Adrenal gland (tissue), 19 donors: ENCODE measurements at places on chromosomes 2 and 18. TPM values are rescaled to one million over a fixed set of nuclear protein-coding genes. Genes with fewer than 3 reads are reported as not detected.

Gene SLC39A10
- total RNA-seq, result 33.7 TPM

DNA sequence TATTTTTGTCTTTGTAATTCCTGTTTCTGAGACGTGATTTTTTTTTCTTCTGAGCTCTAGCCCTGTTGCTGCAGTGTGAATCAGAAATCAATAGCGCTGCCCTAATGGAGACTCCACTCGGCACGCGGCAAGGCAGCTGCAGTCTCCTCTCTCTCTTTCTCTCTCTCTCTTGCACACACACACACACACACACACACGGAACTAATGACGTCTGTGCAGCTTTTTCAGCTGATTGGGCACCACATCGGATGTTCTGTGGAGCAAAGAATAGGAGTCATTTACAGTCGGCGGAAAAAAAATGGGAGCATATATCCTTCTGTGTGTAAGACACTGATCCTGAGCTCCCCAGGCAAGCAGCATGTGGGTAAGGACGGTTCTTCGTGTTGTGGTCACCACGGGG lies 2.0 kb upstream of the MYT1L start:
- no peak for DNase-seq

DNA sequence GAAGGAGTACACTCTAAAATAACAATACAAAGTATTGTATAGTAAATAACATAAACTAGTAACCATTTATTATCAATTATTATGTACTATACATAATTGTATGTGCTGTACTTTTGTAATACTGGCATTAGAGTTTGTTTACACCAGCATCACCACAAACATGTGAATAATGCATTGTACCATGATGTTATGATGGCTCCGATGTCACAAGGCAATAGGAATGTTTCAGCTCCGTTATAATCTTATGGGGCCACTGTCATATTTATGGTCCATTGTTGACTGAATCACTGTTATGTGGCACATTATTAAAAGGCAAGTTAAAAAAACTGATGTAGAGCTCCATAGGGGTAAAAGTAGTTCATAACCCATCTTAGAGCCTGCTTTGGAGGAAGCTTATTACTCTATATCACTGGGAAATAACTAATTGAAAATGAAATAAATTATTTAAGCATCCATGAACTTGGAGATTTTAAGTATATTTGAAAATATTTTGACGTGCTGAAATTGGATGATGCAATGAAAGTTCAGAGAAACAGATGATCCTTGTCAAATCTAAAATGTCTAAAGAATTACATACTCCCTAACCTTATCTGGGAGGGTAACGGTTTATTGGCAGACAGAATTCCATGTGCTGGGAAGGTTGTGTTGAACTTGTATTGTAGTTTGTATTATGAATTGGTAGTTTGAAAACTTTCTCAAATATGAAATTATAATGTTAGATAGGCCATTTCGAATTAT lies 2.4 kb downstream of the SKA1 start:
- no peak for DNase-seq

DNA sequence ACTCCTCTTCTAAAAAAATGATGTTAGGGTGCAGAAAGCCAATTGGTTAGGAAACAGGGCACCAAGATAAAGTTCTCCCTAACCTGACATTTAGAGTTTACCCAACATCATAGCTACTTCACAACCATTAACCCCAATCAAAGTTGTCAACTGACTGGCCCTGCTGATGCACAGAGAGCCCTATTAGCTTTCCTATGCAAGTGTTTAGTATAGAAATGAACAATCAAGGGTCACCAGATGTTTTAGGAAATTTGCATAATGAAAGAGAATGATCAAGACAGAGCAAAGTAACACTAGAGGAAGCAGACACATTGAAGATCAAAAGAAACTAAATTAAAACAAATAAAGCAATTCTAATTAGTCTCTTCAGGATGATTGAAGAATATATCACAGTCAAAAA lies 64.2 kb upstream of the DCC start:
- no peak for DNase-seq

DNA sequence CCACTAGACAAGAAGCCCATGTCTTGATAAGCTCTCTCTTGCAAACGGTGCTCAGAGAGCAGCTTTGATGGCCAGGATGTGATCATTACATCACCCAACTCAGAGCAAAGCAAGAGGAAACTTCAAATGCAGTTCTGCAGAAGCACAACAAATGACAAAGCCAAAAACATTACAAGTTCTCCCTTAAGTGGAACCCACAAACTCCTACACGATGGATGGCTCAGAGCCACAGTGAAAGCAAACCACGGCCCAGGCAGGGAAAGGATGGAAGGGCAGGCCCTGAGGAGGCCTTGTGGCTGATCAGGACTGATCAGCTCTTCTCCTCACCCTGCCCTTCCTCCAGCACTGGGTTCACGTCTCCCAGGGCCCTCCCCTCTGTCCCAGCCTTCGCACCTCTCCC lies 326.4 kb downstream of the EIPR1 start:
- no peak for DNase-seq

Gene UGT1A10
- not detected for total RNA-seq

DNA sequence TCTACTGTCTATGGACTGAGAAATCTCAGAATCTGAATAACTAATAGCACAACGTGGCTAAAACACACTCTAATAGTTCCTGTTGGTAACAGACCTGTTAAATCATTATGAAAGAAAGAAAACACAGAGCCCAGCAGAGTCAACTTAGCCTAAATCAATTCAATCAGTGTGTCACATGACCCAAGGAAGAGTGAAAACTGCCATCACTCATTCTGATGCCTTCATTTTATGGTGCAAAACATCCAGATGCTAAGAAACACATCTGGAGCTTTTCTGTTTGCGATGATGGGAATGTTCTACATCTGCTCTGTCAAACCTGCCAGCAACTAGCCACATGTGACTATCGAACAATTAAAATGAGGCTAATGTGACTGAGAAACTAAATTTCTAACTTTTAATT lies 295.7 kb upstream of the TRIB2 start:
- DNase-seq, result no peak

DNA sequence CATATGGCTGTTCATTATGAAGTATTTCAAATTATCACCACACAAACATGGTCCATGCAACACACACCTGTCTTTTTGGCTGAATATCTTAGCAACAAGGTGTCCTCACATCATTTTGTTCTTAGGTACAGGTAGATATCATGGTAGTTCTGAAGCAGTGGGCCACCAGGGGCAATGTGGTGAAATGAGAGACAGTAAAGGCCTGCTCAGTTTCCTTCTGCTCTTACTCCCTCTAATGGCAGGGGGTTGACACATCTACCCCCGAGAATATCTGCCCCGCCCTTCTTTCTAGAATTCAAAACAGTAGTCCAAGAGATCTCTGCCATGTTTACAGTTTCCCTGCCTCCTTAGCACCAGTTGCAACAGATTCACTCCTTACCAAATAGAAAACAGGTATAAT lies 147.0 kb upstream of the KLHL14 start:
- DNase-seq, result no peak

DNA sequence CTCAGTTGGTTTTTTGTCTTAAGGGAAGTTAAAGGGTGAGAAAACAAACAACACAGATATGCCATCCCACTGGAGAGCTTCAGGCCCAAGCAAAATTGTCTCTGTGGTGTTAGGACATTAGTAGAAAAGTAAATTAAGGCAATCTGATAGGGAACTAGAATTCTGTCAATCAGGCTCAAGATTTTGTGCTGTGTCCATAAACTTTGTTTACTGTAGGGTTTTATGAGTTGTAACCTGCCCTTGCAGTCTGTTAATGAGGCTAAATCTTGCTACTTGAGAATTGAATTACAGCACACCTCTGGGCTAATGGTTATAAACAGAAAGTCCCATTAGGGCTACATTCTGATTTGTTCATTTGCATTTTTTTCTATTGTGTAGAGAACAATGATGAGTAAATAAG lies 78.0 kb upstream of the OTX1 start:
- DNase-seq, result no peak

- DNase-seq, result no peak
Observed at GRCh38 chr2:216220976-216221375, 111.8 kb downstream of the XRCC5 start.

DNA sequence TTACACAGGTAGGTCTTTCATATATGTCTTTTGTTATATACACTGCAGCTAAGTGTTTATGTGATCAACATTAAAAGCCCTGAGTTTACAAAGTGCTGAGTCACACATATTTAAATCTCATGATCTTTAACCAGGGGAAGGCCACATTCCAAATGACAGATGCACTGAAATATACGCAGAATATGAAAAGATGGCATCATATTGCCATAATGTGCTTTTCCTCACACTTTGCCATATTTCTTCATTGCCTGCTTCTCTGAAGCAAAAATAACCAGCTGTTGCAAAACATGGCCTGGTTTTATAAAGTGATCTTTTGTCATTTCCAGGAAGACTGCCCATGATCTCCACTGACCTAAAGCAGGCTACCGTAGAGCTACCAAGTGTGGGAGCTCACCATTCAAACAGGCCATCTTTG lies 93.5 kb upstream of the MAPRE2 start:
- DNase-seq, result no peak

Gene ABHD1
- 2.2 TPM for total RNA-seq

- DNase-seq, result no peak
Observed at GRCh38 chr2:162490052-162490717, 146.3 kb downstream of the GCA start.

Gene FLACC1
- total RNA-seq, result 0.83 TPM

Gene ANKRD62
- not detected for total RNA-seq

DNA sequence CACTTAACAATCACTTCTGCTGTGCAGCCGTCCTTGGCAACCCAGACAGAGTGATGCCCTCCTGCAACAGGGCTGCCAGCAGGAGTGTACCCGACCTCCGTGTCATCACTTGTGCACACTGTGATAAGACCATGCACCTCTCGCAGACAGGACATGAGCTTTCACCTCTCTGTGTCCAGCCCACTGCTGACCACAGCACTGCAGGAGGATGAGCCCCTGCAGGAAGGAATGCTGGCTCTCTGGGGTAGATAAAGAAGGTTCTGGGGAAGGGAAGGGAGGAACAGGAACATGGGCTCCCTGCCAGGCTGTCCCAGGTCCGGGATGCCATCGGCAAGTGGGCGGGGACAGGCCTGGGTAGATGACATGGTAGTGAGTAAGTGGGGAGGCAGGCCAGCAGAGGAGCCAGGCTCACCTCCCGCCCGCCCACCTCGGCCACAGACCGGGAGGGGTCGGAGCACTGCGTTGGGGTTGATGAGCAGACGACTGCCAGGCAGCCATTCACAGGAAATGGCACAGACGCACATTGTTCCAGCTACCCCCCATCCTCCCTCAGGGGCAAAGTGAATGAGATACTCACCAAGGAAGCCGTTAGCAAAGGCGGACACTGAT lies 18.6 kb upstream of the COL6A3 start:
- DNase-seq, result no peak

Gene STAT4
- 1.3 TPM for total RNA-seq

Gene TSGA10
- total RNA-seq, result 24.1 TPM

- DNase-seq, result no peak
Observed at GRCh38 chr2:223072826-223073225, 20.8 kb downstream of the KCNE4 start.

Gene ITGAV
- total RNA-seq, result 153 TPM

Gene SLC5A7
- not detected for total RNA-seq

Gene SIX3
- total RNA-seq, result not detected

DNA sequence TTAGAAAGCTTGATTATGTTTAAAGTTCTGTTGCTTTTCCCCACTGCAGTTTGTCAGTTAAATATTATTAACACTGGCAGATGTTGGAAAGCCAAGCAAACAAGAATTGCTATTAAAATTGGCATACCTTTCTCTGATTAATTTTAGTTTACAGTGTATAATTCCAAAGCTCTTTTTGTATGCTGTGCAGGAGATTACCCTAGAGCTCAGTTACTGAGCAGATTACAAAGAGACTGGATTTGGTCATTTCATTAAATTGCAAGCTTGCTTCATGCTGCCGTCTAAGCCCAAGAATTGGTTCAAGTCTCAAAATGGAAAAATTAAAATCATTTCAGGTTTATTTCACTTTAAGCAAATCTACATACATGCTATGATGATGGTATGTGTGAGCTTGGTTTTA lies 2.3 kb downstream of the ASAP2 start:
- no peak for DNase-seq
